Activated CD4-positive, alpha-beta T cell treated with anti-CD3 and anti-CD28 coated beads, Interleukin-2, amount 10 ng/mL, durations not matched to agents 7 days and 5 days (primary cell): ENCODE measurements at places on chromosomes 5 and 9. TPM values are rescaled to one million over a fixed set of nuclear protein-coding genes. Genes with fewer than 3 reads are reported as not detected.
A peak's percentile ranks its signal among the peaks of the same experiment; 100 is the strongest.

Gene CYSRT1
- total RNA-seq: 0.72 TPM

DNA sequence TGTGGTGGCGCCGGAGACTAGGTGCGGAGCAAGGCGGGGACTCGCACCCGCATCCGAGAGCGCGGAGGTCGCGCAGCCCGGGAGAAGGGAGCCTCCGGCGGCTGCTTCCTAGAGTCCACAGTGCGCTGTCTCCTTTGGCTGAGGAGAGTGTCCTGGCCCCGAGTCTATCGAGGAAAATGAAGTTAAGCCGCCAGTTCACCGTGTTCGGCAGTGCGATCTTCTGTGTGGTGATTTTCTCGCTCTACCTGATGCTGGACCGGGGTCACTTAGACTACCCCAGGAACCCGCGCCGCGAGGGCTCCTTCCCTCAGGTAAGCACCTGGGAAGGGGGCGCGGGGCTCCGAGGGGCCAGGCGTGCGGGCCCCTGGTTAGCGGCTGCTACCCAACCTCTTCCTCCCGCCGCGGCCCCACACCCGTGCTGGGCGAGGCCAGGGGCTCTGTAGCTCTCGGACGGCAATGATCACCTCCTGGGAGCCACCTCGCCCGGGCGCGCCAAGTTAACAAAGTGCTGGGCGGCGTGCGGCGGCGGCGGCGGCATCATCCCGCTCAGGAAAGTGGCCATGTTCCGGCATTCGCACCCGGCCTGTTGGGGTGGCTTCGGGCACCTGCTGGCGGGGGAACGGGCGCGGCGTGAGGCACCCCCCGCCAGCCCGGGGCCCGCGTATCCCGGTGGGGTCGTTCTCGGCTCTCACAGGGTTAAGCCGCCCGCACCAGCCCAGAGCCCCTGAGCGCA lies 681 bp downstream of the MAN2A1 start:
- H3K27me3 ChIP-seq: no peaks in the 10 kb centered on the region
- DNase-seq: peak; percentile 46
- peak overlapping the region; percentile 95 for H3K4me3 ChIP-seq
- H3K36me3 ChIP-seq: peaks cover 21% of the 10 kb centered on the region
- H3K27ac ChIP-seq: peak overlapping the region; percentile 94
- peaks cover 51% of the 10 kb centered on the region for H3K4me1 ChIP-seq

GRCh38 chr5:142000704-142001484 lies 11.9 kb downstream of the GNPDA1 start:
- H3K4me3 ChIP-seq: no peak overlapping the region
- H3K4me1 ChIP-seq: peaks cover 41% of the 10 kb centered on the region
- peaks cover 51% of the 10 kb centered on the region for H3K36me3 ChIP-seq
- no peaks in the 10 kb centered on the region for H3K27me3 ChIP-seq
- peak; percentile 26 for DNase-seq
- no peak overlapping the region for H3K27ac ChIP-seq

DNA sequence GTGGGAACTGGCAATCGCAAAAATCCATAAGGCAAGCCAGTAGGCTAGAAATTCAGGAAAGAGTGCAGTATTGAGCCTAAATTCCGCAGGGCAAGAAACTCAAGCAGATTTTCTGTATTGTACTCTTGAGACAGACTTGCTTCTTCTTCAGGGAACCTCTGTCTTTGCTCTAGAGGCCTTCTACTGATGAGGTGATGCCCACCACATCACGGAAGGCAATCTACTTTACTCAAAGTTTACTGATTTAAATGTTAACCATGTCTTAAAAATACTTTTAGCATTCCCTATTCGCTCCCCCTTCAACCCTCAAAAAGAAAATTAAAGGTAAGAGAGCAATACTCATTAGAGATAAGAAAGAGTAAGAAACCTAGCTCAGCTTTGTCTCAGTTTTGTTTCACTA lies 11.3 kb downstream of the IL7R start:
- DNase-seq: no peak
- no peaks in the 10 kb centered on the region for H3K27me3 ChIP-seq
- no peak overlapping the region for H3K4me3 ChIP-seq
- peaks cover 81% of the 10 kb centered on the region for H3K4me1 ChIP-seq
- H3K27ac ChIP-seq: peak overlapping the region; percentile 66

DNA sequence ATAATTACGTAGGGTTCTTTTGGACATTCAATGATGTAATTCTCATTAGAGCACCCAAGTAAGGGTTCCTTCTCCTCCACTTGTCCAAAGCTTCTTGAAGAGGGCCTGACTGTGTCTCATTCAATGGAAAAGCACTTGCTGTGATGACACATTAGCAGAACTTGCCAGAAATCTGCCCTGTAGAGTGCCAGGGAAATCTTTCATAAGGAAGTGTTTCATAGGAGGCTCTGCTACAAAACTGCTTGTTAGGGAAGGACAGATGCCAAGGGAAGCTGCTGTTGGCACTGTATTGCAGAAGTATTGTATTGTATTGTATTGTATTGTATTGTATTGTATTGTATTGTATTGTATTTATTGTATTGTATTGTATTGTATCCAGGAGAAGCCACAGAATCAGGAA lies 45.5 kb upstream of the MPDZ start:
- no peaks in the 10 kb centered on the region for H3K4me1 ChIP-seq
- no peaks in the 10 kb centered on the region for H3K27me3 ChIP-seq
- no peak overlapping the region for H3K27ac ChIP-seq
- no peaks in the 10 kb centered on the region for H3K36me3 ChIP-seq
- no peak for DNase-seq
- no peak overlapping the region for H3K4me3 ChIP-seq

DNA sequence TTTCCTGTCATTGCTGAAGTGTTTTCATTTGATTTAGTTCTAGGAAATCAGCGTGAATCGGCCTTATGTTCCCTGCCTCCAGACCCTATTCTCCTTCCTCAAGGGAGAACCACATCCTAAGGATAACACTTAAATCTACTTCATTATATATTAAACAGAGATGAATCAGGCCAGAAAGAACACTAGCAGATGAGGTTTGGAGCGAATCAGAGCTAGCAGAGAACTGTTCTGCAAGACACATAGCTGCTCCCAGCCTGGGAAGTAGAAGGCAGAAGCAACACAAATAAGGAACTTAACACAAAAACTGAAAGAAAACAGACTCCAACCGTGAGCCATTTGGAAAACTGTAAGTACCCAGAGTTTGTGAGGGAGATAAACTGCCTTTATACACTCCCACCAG lies 718.2 kb downstream of the SEMA5A start:
- no peak for DNase-seq
- H3K27me3 ChIP-seq: no peaks in the 10 kb centered on the region
- no peak overlapping the region for H3K27ac ChIP-seq
- H3K36me3 ChIP-seq: no peaks in the 10 kb centered on the region

GRCh38 chr5:1036504-1037122 lies 28.0 kb downstream of the NKD2 start:
- H3K4me1 ChIP-seq: peaks cover 2% of the 10 kb centered on the region
- no peaks in the 10 kb centered on the region for H3K36me3 ChIP-seq
- no peaks in the 10 kb centered on the region for H3K27me3 ChIP-seq
- no peak overlapping the region for H3K4me3 ChIP-seq
- DNase-seq: no peak

DNA sequence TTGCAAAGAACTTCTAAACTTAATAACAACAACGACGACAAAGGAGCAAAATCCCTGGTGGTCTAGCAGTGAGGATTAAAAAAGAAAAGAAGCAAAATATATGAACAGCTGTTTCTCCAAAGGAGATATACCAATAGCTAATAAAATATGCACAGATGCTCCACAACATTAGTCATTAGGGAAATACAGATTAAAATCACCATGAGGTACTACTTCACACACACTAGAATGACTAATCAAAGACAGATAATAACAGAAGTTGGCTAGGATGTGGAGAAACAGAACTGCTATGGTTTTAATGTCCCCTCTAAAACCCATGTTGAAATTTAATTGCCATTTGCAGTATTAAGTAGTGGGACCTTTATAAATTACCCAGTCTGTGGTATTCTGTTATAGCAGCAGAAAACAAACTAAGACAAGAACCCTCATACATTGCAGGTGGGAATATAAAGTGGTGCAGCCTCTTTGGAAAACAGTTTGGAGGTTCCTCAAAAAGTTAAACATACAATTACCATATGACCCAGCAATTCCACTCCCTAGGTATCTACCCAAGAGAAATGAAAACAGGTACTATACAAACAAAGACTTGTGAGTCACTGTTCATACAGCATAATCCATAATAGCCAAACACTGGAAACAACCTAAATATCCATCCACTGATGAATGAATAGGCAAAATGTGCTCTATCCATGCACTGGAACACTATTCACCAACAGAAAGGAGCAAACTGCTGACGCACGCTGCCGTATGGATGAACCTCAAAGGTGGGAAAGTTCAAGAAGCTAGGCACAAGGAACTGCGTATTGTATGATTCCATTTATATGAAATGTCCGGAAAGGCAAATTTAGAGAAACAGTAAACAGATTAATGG lies 11.4 kb upstream of the DUSP1 start:
- H3K27me3 ChIP-seq: no peaks in the 10 kb centered on the region
- DNase-seq: no peak
- no peak overlapping the region for H3K27ac ChIP-seq
- H3K4me3 ChIP-seq: no peak overlapping the region
- no peaks in the 10 kb centered on the region for H3K36me3 ChIP-seq

- no peaks in the 10 kb centered on the region for H3K27me3 ChIP-seq
- H3K4me3 ChIP-seq: no peak overlapping the region
- no peak for DNase-seq
These were observed 67.2 kb upstream of the PANK3 start for GRCh38 chr5:168646335-168646734.

Gene GABRP
- total RNA-seq: not detected

GRCh38 chr9:89686126-89686525 lies 81.3 kb downstream of the GADD45G start:
- no peaks in the 10 kb centered on the region for H3K36me3 ChIP-seq
- no peak overlapping the region for H3K27ac ChIP-seq
- no peak for DNase-seq

Gene FAM114A2
- 22.7 TPM for total RNA-seq

DNA sequence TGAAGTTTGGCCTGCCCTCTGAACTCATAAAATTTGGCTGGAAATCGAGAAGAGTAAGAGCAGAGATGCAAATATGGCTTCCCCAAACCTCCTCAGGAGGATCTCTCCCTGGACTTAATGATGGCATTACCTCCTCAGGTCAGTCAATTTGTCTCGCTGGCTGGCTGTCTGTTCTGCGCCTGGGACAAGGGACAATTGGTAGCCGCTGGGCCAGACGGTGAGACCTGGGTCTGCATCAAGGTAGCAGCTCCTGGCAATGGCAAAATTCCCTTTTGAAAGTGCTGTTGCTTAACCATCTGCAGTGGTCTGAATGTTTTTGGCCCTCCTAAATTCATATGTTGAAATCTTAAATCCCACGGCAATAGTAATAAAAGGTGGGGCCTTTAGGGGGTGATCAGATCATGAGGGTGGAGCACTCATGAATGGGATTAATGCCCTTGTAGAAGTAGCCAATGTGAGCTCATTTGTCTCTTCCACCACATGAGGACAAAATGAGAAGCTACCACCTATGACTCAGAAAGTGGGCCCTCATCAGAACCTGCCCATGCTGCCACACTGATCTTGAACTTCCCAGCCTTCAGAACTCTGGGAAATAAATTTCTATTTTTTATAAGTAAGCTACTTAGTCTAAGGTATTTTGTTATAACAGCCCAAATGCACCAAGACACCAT lies 439.3 kb upstream of the KLF4 start:
- no peaks in the 10 kb centered on the region for H3K4me1 ChIP-seq
- no peaks in the 10 kb centered on the region for H3K27me3 ChIP-seq
- no peak for DNase-seq
- no peak overlapping the region for H3K27ac ChIP-seq

DNA sequence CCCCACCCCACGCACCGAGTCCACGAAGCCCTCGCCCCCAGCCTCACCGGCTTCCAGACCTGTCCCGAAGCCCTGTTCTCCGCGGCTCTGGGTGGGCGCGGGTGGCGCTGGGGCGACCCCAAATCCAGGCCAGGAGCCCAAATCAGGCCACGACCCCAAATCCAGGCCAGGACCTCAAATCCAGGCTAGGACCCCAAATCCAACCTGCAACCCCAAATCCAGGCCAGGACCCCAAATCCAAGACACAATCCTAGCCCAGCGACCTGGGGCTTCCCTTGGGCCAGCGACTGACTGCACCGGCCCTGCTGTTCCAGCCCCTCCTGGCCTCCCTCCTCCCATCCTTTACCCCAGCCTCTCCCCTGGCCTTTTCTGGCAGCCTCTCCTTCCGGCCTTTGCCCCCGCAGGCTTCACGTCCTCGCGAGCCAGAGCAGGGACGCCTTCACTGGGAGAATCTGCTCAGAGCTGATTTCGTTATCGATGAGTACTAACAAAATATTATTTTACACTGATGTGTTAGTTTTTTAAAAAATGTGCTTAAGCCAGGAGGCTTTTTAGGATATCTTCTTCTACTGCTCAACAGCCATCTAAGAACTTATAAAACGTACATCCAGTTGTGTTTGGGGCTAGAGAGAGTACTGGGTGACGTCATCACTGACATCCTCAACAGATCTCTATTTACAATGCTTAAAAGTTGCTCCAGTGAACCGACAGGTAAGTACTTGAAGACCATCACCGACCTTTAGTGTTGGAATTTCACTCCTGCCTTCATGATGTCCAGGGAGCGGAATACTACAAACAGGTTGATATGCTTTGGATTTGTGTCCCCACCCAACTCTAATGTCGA lies 34.7 kb downstream of the TRIP13 start:
- no peak overlapping the region for H3K4me3 ChIP-seq
- H3K27ac ChIP-seq: no peak overlapping the region
- no peaks in the 10 kb centered on the region for H3K36me3 ChIP-seq
- peaks cover 28% of the 10 kb centered on the region for H3K27me3 ChIP-seq
- no peak for DNase-seq

DNA sequence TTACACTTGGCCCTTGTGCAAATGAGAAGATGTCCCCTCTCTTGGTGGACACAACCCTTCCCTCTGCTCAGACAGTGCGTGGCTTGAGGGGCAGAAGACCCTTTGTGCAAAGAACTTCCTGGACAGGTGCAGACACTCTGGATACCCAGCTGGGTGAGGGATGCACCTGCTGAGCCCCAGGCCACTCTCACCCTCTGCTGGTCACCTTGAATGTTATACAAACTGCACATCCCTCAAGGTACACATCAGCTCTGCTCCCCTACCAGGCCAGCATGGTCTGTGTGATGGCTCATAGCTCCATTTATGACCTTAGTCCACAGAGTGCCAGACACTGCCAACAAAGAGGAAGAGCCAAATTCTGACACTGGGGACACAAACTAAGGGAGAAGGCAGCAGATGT lies 3.1 kb upstream of the DIRAS2 start:
- DNase-seq: no peak
- no peak overlapping the region for H3K27ac ChIP-seq
- peaks cover 63% of the 10 kb centered on the region for H3K27me3 ChIP-seq
- peaks cover 5% of the 10 kb centered on the region for H3K4me1 ChIP-seq

Gene NIM1K
- total RNA-seq: 0.50 TPM

Gene SPATA31A3
- total RNA-seq: not detected

DNA sequence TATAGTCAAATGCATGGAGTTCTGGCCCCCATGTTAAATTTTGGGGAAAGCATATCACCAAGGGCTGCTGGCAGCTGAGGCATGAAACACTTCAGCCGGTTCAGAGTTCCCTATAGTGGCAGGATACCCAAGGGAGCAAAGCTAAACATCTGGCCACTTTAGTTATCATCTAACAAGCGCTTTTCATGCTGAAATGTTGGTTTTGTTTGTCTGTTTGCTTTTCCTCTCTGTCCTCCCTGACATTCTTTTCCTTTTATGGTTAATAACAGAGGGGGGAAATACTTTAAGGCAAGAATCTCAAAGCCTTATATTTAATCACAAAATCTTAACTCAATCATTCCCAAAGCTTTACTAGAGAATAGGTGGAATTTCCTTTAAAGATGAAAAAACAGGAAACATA lies 11.9 kb downstream of the APBA1 start:
- H3K4me1 ChIP-seq: no peaks in the 10 kb centered on the region
- H3K36me3 ChIP-seq: no peaks in the 10 kb centered on the region
- H3K4me3 ChIP-seq: no peak overlapping the region
- DNase-seq: no peak
- H3K27ac ChIP-seq: no peak overlapping the region
- H3K27me3 ChIP-seq: peaks cover 26% of the 10 kb centered on the region

Gene AQP7
- total RNA-seq: 0.23 TPM
